AG04449 (cell line): ENCODE measurements at places on chromosomes 12 and 14.

DNA sequence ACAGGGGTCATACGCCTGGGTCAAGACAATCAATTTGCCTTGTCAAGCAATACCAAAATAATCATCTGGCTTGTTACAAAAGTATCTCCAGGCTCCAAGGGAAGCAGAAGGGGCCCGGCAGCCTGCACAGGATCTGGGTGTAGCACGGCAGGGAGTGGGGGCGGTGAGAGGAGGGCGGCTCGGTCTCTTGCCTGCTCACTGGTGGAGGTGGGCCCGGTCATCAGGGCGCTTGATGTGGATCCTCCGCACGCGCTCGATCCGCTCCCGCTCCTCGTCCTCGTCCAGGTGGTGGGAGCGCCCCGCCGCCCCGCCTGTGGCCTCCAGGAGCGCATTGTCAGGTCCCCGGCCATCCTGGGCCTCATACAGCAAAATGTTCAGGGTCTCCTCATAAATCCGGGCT lies 25.7 kb downstream of the KCTD10 start:
- no peak for DNase-seq

DNA sequence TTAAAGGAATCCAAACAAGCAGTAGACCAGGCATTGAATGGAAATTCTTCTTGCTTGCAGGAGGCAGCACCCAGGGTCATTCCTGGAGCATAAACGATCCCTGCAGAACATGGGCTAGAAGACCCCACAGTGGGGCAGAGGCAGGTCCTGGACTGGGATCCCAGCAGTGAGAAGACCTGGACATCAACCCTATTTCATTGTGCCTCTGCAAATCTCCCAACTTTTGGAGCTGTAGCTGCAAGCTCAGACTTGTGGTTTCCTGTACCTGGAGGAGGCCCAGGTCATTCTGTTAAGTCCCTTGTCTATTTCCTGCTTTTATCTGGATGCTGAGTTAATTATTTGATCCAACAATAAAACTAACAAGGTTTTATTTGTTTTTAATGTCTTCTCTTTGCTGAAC lies 61.7 kb downstream of the CALM1 start:
- no peak for DNase-seq

DNA sequence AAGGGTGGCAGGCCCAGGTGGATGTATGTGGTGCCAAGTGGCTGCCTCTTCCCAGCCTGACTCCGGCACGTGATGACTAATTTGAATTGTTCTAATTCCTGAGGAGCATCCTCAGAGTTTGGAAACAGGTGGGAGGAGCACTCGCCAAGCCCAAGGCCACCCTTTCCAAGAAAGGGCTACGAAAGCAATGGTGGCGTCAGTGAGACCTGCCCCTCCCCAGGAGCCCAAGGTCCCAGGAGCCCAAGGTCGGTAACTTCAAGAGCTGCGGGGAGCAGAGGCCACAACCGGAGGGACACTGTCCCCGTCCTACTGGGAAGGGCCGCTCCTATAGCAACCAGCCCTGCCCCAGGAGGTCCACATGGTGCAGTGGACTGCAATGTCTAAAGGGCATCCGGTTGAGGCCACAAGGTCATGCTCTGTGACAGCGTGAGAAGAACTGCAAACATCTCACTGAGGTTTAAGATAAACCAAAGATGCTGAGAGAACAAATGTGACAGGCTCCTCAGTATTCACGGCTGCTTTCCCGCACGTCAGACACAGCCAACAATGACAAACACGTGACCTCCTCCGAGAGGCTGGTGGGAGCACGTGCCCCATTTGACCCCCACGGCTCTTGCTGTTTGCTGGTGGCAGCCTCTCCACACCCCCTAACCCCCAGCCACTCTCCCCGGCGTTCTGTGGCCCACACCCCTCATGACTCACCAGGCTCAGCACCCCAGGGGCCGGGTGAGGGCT lies 79.6 kb downstream of the ITPK1 start:
- no peak for DNase-seq

DNA sequence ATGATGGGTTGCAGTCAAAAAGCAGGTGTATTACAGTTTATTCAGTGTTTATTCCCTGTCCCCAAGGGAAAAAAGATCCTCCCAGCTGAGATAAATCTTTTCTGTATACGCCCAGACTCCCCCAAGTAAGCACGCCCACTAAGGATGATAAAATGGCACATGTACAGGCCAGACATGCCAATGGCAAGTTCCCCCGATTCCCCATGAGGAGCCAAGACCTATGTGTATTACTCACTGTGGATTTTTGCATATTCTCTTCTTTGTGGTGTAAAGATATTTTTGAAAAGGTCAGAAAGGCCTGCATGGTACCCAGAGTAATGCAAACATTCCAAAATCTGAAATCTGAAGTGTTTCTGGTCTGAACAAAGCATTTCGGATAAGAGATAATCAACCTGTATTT lies 22.2 kb downstream of the NR2C1 start:
- DNase-seq: no peak

- no peak for DNase-seq
Observed at GRCh38 chr12:120406553-120406952, 31.4 kb upstream of the COX6A1 start.

GRCh38 chr14:24613747-24614146 lies 4.3 kb upstream of the GZMH start:
- no peak for DNase-seq

GRCh38 chr14:104266631-104267575 lies 128.5 kb downstream of the KIF26A start:
- no peak for DNase-seq

DNA sequence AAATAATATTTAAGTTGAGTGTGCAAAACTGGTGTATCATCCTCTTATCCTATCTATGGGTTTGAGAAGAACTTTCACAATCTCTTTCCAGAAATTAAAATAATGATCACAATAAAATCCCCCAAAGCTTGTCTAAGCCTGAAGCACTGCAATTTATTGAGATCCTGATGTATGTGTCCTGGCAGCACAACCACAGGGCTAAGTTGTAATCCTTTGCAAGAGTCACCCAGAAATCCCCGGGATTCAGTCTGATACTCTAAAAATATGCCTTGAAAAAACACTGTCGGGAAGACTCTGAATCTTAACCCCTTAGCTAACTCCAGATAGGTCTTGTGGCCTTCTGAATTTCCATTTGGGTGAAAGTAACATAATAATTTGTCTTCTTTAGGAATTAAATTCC lies 40.3 kb upstream of the STXBP6 start:
- no peak for DNase-seq
